ENCODE measurements at places on chromosomes 5 and 9.

DNA sequence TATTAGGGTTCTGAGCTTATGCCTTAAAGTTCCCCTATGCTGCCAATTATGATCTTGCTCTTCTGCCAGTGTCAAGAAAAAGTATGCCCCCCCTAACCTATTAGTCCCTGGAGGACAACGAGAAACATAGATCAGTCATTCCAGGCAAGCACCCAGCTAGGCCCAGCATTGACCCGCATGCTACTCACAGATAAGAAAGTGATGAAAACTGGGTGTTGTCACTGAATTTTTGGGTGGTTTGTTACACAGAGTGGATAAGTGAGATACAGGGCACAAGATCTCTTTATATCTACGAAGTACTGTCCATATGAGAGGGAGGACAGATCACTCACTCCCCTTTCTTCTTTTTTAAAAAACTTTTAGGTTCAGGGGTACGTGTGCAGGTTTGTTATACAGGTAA is 6.4 kb upstream of the TEX48 start:
- peak; percentile 41 for DNase-seq

DNA sequence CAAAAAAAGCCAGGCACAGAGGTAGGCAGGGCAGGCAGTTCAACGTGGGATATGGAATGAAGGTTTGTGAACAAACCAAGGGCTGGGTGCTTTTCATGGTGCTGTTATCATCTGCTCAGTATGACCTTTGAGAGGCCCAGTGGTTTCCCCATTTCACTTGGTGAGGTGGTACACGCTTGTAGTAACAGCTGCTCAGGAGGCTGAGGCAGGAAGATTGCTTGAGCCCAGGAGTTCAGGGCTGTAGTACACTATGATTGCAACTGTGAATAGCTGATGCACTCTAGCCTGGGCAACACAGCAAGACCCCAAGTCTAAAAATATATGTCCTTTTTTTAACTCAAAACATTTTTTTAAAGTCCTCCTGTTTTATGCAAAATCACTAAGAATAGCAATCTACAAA is 174.8 kb downstream of the ENC1 start:
- no peak for DNase-seq

DNA sequence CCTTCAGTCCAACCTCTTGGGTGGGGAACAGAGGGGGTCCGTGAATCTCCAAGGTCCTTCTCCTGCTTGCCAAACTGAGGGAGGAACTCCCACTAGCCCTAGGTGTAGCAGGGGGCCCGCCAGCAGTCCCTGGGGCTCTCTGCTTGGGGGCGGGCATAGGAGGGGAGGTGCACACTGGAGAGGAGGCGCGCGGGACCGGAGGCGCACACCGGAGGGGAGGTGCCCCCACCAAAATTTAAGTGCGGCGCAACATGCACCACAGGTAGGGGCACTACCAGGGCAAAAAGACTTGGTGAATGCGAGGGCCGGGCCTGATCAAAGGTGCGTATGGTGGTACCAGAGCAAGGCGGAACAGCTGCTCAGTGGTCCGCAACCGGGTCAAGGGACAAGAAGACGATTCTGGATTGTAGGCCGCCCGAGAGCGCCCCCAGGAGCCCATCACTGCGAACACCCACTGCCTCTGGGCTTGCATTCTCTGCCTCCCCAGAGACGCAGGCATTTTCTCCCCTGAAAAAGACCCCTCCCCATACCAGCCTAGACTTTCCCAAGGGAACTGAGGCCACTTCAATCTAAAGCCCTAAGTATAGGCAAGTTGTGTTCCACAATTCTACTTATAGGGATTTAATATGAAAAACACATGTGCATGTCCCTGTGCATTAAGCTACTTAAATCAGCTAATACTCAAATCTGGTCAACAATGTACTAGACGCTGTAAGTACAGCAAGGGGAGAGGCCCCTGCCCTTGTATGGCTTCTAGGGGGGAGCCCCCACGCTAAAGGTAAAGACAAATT is 50.6 kb downstream of the TGFBI start:
- no peak for DNase-seq

GRCh38 chr9:136690806-136691261 is 3.6 kb upstream of the AGPAT2 start:
- no peak for DNase-seq

GRCh38 chr9:123548741-123549545 is 192.9 kb downstream of the CRB2 start:
- no peak for DNase-seq

DNA sequence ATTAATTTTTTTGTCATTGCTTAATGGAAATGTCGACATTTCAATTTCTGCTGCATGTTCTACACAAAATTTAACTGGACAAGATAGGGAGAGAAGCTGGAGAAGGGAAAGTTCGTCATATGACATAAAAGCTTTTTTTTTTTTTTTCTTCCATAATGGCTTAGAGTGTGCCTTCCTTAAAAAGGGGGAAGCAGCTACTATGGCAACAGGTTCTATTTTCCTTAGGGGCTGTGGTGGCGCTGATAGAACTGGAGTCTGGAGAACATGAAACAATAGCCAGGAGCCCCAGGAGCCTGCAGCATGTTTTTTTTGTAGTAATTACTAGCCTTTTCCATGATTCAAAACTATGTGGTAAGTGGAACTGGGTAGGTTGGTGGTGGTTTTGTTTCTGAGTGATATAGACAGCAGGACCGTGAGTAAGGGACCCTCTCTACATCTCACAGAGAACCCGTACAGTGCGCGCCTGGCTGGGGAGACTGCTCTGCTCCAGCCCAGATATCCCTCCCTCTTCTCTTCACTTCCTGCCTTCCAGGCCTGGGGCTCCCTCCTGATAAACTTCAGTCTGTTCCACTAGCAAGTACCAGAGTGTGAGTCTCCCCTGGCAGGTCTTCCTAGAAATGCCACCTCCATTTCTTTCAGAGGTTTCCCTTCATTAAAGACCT is 301.6 kb downstream of the NR3C1 start:
- DNase-seq = no peak

GRCh38 chr9:111630182-111630963 is 761 bp upstream of the DNAJC25 start:
- no peak for DNase-seq

DNA sequence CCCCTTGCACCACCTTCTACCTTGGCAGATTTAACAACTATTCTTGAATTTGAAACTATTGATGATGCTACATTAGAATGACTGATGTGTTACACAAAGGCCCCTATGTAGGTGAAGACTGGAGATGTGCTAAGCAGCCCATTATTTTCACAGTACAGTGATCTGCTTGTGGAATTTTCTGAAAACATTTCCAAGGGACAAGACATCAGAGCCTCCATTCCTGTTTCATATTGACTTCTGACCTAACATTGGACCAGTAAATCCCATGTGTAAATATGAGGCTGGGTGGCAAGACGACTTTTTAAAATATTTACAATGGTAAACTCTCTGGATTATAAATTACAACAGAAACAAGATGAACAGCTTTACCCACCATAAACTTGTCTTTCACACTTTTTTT is 265.8 kb upstream of the EFNA5 start:
- no peak for DNase-seq

- DNase-seq = no peak
These were observed 1.1 kb downstream of the POMT1 start for GRCh38 chr9:131503626-131504465.

DNA sequence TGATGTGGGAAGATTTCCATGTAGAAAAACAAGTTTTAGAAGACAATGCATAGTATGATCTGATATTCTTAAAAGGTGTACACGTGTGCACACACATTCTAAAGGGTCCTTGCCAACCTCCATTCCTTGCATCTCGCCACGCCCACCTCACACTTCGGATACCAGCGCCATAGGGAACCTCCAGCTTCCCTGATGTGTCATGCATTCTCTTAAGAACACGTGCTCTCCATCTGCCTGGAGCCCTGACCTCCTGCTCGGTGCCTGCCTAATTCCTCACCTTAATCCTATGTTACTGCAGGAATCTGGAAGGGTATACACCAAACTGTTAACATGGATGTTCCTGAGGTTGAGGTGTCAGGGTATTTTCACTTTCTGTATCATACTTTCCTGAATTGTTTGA is 63.1 kb downstream of the PTCD2 start:
- DNase-seq = no peak

DNA sequence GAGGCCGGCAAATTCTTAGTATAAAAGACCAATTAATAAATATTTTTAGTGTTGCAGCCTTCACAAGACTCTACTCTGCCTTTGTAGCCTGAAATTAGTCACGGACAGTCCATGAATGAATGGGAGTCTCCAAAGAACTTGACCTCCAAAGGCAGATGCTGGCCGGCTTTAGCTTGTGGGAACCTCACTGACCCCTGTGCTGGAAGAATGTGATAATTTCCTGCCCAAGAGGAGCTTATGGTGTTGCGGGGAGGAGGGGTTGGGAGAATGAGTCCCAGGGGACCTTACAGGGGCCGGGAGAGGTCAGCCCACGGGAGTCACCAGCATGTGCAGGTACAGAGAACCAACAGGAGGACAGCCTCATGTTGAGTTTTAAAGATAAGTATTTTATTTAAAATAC is 143.1 kb downstream of the IRX2 start:
- DNase-seq = no peak

- DNase-seq = no peak
These were observed 85.2 kb downstream of the GRAMD2B start for GRCh38 chr5:126508251-126508961.
